Neural crest cell (in vitro differentiated cells): ENCODE measurements at places on chromosomes 3 and 15.

GRCh38 chr15:78617076-78617475 lies 3.7 kb downstream of the CHRNA3 start:
- DNase-seq = no peak

GRCh38 chr3:69119138-69119537 lies 3.3 kb downstream of the LMOD3 start:
- DNase-seq = no peak

DNA sequence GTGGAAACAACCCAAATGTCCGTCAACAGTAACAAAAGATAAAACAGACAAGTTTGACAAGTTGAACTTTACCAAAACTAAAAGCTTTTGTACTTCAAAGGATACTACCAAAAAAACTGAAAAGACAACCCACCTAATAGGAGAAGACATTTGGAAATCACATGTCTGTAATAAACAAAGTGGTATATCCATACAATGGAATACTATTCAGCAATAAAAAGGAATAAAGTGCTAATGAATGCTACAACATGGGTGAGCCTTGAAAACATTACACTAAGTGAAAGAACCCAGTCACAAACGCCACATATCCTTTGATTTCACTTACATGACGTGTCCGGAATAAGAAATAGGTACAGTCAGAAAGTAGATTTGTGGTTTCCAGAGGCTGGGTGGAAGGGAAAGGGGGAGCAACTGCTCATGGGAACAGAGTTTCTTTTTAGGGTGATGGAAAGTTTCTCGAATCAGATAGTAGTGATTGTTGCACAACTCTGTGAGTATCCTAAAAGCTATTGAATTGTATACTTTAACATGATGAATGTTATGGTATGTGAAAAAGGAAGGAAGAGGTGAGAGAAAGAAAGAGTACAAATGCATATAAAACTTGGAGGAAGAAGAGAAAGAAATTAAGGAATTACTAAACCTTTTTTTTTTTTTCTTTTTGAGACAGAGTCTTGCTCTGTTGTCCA lies 72.7 kb upstream of the ABHD2 start:
- DNase-seq = no peak

GRCh38 chr15:39075311-39075710 lies 505.6 kb upstream of the THBS1 start:
- DNase-seq = no peak

GRCh38 chr3:164460851-164461250 lies 617.4 kb downstream of the SI start:
- no peak for DNase-seq

GRCh38 chr3:294096-294495 lies 97.5 kb downstream of the CHL1 start:
- no peak for DNase-seq

DNA sequence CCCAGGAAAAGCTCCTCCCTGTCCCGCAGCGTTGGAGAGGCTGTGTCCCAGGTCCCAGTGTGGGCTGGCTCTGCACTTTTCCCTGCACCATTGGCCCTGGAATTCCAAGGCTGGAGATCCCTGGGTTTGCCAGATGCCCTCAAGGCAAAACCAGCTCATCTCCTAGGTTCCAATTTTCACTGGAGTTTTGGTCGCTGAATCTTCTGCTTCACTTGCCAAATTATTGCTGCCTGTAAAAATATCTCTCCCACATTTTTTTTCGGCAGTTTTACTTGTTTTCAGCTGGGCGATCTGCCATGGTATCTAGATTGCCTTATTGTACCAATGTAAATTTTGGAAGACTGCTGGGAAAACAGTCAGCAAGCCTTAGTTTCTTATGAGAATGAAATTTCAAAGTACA lies 150.9 kb upstream of the ATP10A start:
- no peak for DNase-seq

DNA sequence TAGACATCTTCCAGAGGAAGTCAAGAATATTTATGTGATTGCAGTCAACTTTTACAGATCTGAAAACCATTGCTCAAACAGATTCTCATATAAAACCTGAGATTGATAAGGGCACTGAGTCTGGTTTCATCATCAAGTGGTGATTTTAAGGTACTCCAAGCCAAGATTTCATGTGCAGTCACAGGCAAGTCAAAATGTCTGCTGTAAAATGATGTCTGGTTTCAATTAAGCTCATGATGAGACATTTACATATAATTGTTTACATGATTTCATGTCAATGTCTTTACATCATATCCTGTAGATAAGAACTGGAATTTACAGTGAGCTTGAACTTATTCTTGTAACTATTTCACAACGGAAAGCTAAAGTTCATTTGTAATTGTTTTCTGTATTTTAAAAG lies 1215.5 kb downstream of the ROBO2 start:
- DNase-seq = no peak

GRCh38 chr3:158506456-158506855 lies 64.5 kb upstream of the MLF1 start:
- DNase-seq = no peak

DNA sequence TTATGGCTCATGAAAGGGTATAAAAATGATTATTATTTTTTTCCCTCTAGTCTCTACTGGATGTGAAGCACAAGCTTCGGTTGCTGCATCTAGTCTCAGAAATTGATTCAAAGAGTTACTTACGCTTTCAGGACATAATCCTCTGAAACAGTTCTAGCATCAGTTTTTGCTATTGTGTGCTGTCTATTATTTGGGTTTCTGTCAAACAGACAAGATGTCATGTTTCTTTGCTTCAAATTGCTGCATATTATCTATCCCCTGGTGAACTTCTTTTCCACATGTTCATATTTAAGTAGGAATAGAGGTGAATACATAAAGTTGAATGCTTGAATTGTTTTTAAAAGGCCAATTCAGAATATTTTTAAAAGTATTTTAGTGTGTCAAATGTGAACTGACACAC lies 161.6 kb upstream of the GBE1 start:
- DNase-seq = no peak

- DNase-seq = no peak
These were observed 32.2 kb downstream of the MCTP2 start for GRCh38 chr15:94263341-94264273.

GRCh38 chr3:134161898-134162615 lies 88.6 kb downstream of the RYK start:
- DNase-seq = no peak

GRCh38 chr15:29621616-29622015 lies 200.7 kb downstream of the TJP1 start:
- no peak for DNase-seq

DNA sequence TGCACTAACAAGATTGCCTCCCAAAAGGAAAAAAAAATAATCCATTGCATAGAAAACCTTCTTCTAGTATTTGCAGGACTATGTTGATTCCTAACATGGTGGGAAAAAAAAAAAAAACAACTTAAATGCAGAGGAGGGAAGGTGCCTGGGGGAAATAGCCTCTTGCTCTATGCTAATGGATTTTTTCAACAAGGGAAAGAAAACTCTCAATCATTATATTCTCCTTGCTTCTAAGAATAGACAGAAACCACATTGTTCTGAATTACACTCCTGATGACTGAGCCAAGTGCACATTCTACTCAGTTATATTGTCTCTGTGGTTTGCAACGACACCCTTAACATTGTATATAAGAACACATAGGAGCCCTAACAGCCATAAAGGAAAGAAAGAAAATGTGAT lies 760.2 kb downstream of the NAALADL2 start:
- no peak for DNase-seq

GRCh38 chr15:64112073-64112772 lies 16.4 kb downstream of the SNX1 start:
- no peak for DNase-seq

- no peak for DNase-seq
These were observed 110.8 kb upstream of the NSMCE3 start for GRCh38 chr15:29380466-29380865.

DNA sequence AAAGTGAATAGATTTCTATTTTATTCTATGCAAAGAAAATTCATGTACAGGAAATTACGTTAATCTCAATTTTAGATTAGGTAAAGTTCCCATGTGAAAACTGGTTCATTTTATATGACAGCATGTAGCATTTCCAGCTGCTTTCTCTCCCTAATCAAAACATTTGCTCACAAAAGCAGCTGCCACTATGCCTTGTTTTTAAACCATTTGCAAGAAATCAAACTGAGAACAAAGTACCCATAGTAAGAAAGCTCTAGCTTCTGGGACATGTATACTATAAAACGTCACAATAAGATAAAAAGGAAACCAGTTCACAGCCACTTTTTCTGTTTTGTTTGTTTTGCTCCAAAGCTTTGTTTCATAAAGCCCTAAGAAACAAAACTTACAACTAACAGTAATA lies 5.0 kb upstream of the CRYBG3 start:
- no peak for DNase-seq

DNA sequence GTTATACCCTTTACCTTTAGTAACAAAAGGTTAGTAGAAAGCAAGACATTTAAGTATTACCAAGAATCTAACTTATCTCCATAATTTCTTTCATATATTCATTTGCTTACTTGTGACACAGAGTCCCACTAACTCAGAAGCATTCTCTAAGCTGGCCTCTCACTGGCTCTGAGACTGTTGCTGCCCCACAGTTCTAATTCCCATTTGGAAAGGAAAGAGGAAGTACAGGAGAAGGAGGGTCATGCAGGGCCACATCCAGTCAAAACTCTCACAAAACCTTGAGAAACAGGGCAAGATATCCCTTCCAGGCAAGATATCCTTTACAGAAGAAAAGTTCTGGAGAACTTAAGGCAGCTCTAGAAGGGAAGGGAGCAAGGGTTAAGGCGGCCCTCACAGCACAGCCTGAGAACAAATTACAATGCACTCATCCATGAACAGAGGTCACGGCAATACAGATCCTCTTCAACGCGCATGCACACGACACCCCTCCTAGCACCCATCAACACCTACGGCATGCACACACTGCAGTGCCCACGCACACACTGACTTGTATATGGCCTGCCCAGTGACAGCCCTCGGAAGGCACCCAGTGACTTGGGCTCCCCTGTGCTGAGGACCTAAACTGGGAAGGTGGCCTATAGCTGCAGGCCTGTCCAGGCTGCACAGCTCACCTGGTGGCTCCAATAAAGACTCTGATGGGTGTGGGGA lies 13.0 kb upstream of the MYO5C start:
- DNase-seq = no peak

- DNase-seq = no peak
These were observed 9.7 kb upstream of the SHF start for GRCh38 chr15:45197512-45197911.

DNA sequence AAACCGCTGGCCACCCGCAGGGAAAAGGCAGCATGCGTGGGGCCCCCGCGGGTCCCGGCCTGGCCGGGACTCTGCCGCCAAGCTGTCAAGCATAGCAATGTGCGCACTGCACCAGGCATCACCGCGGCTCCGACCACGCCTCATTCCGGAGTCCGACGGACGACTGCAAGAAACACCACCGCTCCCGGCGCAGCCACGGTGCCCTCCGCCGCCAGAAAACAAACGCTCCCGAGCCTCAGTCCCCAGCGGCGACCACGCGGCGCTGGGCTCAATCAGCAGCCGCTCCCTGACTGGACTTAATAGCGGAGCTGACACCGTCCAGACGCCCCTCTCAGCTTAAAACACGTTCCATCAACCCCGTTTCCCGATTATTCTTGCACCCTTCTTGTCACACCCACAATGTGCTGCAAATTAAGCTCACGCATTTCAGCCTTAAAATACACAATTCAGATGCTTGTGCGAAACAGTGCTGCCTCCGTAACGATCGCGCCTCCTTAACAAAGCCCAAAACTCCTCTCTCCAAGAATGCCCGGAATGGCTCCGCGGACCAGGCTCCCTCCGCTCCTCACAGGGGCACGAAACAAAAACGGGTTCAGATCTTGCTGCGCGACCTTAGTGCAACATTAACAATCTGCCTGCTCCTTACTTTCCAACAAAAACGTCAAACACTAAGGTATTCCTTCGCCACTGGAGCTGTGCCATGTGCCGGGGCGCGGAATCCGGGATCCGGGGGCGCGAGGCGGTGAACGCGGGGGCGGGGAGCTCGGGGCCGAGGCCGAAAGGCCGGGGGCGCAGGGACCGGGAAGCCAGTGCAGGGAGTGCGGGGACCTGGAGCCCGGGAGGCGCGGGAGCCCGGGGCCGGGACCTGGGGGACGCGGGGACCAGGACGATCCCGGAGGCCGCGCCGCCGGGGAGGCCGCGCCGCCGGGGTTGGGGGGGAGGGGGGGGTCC lies 655 bp downstream of the CYFIP1 start:
- peak; percentile 50 for DNase-seq

- no peak for DNase-seq
These were observed 393.6 kb downstream of the OTOL1 start for GRCh38 chr3:161890147-161890625.

DNA sequence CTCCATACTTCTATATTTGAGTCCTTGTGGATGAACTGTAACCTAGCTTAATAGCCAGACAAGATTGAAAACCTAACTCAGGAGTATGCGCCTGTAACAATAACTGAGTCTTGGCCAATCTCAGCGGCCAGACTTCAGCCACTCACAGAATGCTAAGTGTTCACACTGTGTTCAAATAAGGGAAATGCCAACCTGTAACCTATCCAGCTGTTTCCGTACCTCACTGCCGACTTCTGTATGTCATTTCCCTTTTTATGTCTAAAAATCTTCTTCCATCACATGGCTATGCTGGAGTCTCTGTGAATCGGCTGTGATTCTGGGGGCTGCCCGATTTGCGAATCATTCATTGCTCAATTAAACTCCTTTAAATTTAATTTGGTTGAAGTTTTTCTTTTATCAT lies 169.2 kb downstream of the NFKBIZ start:
- DNase-seq = no peak

DNA sequence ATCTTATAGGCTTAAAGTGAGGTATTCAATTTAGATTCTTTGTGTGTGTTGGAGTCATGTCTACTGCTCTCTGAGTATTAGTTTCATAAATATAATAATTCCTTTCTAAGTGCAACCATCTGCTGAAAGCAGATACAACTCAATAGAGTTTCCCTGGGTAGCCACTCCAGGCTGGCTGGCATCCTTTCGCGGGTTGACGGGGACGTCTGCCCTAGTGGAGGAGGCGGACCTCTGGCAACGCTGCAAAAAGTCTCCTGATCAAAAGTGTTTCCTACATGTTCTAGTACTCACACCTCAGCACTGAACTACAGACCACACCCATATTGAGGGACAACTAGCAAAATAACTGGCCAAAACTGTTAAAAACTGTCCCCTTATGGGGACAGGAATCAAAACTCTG lies 2.5 kb downstream of the MOBP start:
- DNase-seq = no peak

GRCh38 chr15:84734794-84735479 lies 13.5 kb upstream of the ZNF592 start:
- DNase-seq = no peak

DNA sequence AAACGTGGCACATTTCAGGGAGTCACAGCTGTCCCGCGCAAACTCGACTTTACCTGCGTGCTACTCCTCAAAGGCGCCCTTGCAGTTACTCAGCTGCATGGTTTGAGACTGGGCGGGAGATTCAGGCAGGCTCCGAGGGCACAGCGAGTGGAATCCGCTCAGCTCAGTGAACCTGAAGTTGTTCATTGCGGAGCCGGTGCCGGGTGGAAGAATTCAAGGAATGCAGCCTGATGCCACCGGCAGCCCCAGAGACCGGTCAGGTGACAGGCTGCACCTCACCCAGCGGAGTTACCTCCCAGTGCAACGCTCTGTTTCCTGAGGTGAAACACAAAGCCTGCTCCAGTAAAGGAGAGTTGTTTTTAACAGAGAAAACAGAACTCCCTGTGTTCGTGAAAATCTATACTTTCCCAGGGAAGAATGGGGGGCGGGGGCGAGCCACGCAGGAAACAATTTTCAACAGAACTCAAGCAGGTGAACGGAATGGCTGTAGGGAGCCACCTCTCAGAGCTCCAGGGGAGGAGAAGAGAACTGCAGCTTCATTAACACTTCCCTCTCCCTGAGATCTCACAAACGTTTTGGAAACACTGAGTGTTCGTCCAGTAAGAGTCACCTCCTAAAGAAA lies 3.8 kb downstream of the VEPH1 start:
- peak; percentile 16 for DNase-seq
